Muscle of arm (tissue), 14 donors: ENCODE measurements at places on chromosomes 12 and 14. TPM values are rescaled to one million over a fixed set of nuclear protein-coding genes. Genes with fewer than 3 reads are reported as not detected.

DNA sequence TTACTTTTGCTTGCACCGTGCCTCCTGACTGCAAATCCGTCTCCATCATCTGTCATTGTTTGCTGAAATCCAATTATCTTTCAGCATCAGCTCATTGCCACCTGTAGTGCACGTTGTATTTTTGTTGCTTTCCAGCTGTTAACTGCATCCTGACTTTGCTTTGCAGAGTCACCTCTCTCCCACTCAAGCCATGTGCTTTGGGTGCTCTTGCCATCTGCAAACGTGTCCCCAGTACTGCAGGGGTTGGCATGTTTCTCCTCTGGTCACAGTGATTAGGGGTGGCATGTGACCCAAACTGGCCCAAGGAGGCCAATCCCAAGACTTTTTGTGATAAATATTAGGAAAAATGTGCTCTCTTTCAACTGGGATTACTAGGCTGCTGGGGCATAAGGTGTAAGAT, 10.5 kb upstream of the TMED2 start:
- DNase-seq = no peak

GRCh38 chr14:84323978-84324377, 1206.0 kb upstream of the FLRT2 start:
- DNase-seq = peak; percentile 23

GRCh38 chr12:89073027-89073398, 279.3 kb downstream of the DUSP6 start:
- DNase-seq = no peak

GRCh38 chr14:77559381-77559780, 57.1 kb downstream of the SPTLC2 start:
- no peak for DNase-seq

DNA sequence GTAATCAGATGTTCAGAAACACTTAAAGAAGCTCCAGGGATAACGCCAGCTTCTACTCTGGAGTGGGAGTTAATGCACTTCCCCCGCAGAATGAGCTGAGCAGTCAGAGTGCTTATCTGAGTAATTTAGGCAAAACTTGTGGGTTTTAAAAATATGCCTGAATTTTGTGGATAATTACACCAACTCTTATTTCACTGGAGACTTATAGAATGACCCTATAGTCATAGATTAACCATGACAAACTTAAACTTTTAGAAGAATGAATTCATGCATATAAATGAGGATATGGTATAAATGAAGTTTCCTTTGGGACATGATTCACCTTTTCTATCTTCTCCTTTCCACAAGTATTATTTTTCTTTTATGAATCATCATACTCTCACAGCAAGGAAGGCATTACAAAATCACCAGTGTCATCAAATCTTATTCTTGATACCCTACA, 241.1 kb upstream of the FBXO33 start:
- DNase-seq = no peak

GRCh38 chr14:100121643-100122480, 37.6 kb downstream of the DEGS2 start:
- DNase-seq = no peak

DNA sequence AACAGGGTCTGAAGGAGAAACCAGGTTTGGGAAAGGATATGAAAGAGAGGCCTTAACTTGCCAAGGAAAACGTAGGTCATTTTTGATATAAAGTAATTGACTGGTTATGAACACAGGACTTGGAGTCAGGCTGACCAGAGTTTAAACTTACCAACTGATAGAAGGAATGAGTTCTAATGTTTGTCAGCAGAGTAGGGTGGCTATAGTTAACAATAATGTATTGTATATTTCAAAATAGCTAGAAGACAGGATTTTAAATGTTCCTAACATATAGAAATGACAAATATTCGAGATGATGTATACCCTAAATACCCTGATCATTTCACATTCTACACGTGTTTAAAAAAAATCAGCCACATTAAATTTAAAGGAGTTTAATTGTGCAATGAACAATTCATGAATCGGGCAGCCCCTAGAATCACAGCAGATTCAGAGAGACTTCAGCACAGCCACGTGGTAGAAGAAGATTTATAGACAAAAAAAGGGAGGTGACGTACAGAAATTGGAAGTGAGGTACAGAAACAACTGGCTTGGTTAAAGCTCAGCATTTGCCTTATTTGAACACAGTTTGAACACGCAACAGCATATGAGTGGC, 52.5 kb upstream of the PLEKHG7 start:
- DNase-seq = no peak

DNA sequence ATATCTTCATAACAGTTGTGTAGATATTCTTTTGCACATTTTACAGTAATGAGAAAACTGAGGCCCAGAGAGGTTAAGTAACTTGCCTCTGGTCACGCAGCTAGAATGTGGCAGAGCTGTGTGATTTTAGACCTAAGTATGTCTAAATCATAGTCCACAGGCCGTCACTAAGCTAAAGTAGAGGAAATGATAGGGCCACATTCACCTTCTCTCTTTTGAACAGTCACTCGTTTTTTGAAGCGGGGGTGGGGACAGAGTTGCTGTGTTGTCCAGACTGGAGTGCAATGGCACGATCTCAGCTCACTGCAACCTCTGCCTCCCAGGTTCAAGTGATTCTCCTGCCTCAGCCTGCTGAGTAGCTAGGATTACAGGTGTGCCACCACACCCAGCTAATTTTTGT, 68.5 kb downstream of the RASSF3 start:
- no peak for DNase-seq

GRCh38 chr14:82270286-82270685, 736.6 kb upstream of the SEL1L start:
- DNase-seq = no peak

GRCh38 chr12:49227713-49228112, 37.2 kb upstream of the TUBA1C start:
- DNase-seq = no peak

The SIX1 gene
- polyA plus RNA-seq = not detected

The PTHLH gene
- polyA plus RNA-seq = 5.6 TPM

The ISM2 gene
- not detected for polyA plus RNA-seq
